Activated CD4-positive, alpha-beta T cell treated with anti-CD3 and anti-CD28 coated beads, Interleukin-10, Interleukin-2, amounts not matched to agents 100 ng/mL and 50 ng/mL, durations not matched to agents 16 hours and 8 hours (primary cell): ENCODE measurements at places on chromosomes 1 and 21.

DNA sequence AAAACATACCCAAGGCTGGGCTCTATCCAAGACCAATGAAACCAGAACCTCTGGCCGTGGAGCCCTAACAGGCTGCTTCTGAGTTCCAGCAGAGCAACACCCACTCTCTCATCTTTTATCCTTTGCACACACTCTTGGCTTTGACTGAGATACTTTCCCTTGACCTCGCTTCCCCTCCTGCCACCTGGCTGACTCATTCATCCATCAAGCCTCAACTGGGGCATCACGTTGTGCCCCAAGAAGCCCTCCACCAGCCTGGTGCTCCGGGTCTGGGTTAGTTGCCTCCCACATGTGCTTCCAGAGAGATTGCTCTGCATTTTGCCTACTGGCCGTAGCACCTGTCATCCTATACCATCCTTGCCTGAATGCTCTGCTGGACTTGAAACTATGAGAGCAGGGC, 34.5 kb upstream of the SERBP1 start:
- no peak for DNase-seq

DNA sequence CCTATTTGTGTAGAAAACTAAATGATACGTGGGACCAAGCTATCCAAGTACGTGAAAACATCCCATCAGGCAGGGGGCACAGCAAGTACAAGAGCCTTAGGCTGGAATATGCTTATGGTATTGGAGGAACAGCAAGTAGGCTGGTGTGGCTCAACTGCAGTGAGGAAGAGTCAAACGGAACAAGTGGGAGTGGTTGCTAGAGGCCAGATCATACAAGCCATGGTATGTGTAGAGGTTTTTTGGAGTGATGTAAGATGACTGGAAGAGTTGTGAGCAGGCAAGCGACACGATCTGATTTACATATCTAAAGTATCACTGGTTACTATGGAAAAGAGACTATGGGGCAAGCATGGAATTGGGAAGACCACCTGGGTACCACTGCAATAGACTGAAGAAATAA, 27.8 kb downstream of the ELK4 start:
- no peak for DNase-seq

DNA sequence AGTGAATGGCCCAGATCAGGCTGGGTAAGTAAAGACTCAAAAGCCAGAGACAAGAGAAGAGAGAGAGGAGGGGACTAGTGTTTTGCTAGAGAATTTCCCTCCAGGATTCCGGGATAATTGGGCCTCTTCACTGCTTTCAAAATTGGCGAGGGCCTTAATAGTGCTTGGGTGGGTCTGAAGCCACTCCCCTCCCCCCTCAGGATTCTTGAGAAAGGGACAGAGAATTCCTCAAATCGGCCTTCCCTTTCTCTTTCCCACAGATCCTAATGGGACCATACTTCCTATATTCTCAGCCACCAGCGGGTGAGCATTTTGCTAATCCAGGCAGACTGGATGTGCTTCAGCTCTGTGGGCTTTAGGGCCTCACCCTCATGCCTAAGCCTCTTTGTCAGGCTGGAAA, 11.9 kb downstream of the SFN start:
- no peak for DNase-seq

GRCh38 chr1:180343921-180344769, 114.1 kb downstream of the LHX4 start:
- DNase-seq = no peak

GRCh38 chr1:201570181-201570885, 31.4 kb downstream of the NAV1 start:
- DNase-seq = no peak

DNA sequence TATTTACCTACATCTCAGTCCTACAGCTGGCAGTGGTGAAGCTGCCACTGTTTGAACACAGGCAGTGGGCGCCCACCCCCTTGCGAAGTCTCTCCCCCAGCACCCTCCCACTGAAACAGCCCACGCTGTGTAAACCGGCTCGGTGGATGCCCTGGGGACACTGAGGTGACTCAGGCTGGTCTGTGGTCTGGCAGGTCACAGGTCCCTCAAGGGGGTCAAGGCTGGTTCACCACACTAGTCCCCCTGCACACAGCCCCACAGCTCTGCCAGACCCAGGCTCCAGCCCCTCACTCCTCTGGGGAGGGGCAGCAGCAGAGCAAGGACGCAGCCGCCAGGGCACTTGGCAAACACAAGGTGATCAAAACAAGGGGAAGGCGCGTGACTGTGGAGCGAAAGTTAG, 7.6 kb downstream of the CHD5 start:
- DNase-seq = no peak

DNA sequence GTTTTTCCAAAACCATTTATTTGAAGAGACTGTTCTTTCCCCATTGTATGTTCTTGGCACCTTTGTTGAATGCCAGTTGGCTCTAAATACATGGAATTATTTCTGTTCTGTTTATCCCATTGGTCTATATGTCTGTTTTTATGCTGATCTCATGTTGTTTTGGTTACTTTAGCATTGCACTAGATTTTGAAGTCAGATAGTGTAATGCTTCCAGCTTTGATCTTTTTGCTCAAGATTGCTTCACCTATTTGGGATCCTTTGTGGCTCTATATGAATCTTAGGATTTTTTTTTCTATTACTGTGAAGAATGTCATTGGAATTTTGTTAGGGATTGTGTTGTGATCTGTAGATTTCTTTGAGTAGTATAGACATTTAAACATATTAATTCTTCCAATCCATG, 139.2 kb upstream of the GPR52 start:
- no peak for DNase-seq

DNA sequence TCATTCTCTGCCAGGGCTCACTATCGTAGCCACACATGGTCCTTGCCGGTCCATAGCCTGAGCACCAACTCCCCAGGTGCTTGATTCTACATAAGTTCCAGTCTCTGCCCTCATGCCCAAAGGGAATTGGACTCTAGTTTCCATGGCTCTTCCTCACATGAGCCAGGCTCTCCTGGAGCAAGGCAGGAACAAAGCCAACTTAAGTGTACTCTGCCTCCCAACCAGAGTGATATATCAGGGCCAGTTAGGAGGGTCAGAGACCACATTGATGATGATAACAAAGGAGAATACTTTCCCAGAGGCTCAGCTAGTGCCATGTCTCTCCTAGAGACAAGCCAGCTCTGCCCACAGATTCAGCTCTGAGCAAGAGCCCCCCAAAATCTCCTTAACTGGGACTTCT, 70.9 kb downstream of the ERI3 start:
- DNase-seq = no peak

DNA sequence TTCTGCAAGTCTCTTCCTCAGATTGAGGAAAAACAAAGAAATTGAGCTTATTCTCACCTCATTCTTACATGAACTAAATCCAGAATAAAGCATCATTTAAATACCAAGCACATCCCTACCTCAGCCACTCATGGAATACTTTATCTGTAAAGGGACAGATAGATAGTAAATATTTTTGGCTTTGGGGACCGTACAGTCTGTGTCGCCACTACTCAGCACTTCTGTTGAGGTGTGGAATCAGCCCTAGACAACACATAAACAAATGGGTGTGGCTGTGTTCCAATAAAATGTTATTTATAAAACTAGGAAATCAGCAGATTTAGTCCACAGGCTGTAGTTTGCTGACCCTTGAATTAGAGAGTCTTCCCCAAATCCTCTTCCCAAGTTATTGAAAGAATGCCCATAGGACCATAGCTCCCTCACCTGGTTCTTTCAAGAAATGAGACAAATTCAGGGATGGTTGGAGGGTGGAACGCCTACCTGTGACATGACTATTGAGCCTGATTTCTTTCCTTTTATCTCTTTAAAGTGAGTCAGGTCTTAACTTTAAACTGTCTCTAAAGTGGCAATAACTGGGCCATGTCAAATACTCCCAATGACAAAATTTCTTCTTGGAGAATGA, 878.5 kb downstream of the USP25 start:
- DNase-seq = no peak

DNA sequence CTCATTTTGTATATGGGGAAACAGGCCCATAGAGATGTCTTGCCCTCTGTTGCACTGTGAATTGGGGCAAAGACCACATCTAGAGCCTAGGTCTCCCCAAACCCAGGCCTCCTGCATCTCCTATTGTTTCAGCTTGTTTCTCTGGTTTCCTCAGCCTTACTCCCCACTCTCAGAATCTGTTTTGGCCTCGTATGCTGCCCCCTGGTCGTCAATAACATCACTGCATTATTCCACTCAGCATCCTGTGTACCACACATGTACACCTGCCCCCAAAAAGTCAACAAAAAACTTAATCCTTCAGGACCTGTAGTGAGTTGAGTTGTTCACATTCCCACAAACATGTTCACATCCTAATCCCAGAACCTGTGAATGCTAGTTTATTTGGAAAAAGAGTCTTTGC, 184.8 kb downstream of the BRINP2 start:
- DNase-seq = peak; percentile 1

- no peak for DNase-seq
These were observed 101.4 kb downstream of the TSEN15 start for GRCh38 chr1:184152974-184153373.

GRCh38 chr1:248825136-248825535, 579 bp downstream of the SH3BP5L start:
- no peak for DNase-seq

GRCh38 chr1:109204484-109204883, 9.2 kb upstream of the SARS1 start:
- no peak for DNase-seq

GRCh38 chr1:9737671-9738070, 86.1 kb downstream of the CLSTN1 start:
- DNase-seq = no peak

DNA sequence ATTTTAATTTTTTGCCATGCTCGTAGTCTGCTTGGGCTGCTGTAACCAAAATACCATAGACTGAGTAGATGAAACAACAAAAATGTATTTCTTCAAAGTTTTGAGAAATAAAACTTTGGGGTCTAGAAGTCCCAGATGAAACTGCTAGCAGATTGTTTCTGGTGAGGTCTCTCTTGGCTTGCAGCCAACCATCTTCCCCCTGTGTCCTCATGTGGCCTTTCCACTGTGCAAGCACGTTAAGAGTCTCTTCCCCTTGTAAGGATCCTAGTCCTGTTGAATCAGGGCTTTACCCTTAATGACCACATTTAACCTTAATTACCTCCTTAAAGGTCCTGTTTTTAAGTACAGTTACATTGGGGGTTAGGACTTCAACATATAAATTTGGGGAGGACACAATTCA, 86.6 kb downstream of the PTBP2 start:
- DNase-seq = no peak

- DNase-seq = no peak
These were observed 28.0 kb upstream of the DIPK1A start for GRCh38 chr1:92989253-92989652.

DNA sequence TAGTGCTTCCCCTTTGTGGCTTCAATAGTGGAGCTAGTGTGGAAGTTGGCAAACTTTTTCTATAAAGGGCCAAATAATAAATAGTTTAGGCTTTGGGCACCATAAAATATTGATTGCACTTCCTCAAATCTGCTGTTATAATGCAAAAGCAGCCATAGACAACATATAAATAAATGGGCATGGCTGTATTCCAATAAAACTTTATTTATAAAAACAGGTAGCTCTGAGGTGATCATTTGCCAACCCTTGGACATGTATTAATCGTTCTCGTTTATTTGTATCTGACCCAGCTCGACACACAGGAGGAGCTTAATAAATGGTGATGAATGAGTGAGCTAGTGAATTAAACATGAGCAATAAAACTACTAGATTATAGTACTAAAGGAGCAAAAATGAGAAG, 13.3 kb downstream of the KAZN start:
- no peak for DNase-seq

- no peak for DNase-seq
These were observed 179.2 kb upstream of the LMO4 start for GRCh38 chr1:87149241-87150041.

DNA sequence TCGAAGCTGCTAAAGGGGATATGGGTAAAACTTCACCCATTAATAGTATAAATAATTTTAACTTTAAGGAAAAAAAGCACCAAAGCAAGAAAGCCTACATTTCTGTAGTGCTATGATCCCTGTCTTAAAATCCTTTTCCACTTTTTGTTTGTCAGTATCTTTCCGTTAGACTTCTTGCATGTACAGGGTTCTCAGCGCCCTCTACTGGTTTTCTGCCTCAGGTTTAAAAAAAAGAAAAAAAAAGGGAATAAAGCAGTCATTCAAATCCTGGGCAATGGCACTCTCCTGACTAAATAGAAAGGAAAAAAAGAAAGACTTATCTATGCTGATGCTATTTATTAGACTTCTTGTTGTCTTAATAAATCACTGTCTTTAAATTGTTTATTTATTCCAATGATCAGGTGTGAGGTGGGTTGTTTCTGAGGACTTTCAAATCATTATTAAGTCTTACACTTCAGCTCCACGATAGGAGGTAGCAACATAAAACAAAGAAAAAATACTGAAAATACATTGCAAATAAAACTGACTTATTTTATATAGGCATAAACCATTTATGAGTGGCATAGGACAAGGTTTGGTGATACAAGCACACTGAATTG, 475.4 kb upstream of the NR5A2 start:
- DNase-seq = peak; percentile 36

GRCh38 chr1:82121421-82121820, 320.7 kb downstream of the ADGRL2 start:
- DNase-seq = no peak

DNA sequence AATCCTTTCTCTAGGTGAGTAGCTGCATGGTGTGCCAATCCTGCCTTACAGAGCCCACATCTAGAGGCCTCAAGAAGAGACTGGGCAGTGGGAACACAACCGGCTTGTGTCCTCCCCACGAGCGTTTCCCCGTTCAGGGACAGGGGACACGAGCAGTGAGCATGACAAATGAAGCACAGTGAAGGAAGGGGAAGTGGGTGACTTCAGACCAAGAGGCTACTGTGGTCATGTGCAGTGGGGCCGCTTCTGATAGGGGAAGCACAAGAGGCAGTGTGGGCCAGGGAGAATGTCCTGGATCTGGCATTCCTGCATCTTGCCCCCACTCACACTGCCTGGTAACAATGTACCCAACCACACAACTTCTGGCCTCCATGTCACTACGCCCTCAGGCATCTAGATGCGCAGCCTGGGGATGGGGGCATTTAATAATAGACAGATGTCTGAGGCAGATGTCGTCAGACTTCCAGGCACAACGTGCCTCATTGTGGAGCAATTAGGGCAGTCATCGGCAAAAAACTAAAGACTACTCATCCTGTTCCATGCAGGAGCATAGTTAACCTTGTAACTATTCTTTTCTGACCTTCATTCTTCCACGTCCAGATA, 155.6 kb upstream of the NBPF11 start:
- DNase-seq = no peak

DNA sequence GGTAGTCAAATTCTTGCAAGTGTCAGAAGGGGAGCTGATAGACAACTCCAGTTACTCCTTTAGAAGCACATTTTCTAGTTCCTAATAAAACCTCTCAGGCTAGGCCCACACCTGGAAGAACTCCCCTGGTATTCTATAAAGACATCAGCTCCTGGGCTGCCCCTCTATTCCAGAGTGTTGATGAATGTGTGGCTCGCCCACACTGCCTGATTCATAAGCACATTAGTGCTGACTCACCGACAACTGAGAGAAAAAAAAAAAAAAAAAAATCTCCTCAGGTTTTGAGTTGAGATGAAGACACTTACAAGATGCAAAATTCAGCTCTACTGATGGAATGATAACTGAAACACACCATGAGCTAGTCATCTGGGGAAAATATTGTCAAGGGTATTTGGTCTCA, 188.1 kb downstream of the TNR start:
- no peak for DNase-seq

- DNase-seq = no peak
These were observed 14.8 kb upstream of the TTLL7 start for GRCh38 chr1:84013708-84014107.
